Neural crest cell (in vitro differentiated cells): ENCODE measurements at places on chromosomes 2 and 18. TPM values are rescaled to one million over a fixed set of nuclear protein-coding genes. Genes with fewer than 3 reads are reported as not detected.
A peak's percentile ranks its signal among the peaks of the same experiment; 100 is the strongest.

GALNT3 gene
- 3.1 and 3.4 TPM in 2 replicates for total RNA-seq

SH3RF3 gene
- 0.70 and 0.84 TPM in 2 replicates for total RNA-seq

G6PC2 gene
- total RNA-seq = not detected in 2 replicates

DSG2 gene
- 18.4 and 19.4 TPM in 2 replicates for total RNA-seq

HADHA gene
- 124 and 125 TPM in 2 replicates for total RNA-seq

DNA sequence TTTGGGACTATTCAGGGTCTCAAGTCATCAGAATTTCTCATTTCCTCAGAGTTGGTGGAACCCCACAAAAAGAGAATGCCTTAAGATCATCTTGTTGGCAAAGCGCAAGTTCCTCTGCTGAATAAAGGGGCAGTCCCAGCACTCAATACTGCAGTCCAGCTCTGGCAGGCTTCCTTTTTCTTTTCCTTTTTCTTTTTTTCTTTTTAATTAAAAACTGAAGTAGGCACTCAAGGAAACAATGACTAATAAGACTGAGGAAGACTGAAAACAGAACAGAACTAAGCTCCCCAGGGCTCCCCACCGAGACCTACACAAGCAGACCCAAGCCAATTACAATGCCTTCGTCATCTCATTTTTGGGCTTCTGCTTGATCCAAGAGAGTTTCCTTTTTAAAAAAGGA is 82.0 kb downstream of the STK39 start:
- H3K4me3 ChIP-seq = no peak overlapping the region
- no peaks in the 10 kb centered on the region for H3K27me3 ChIP-seq
- no peak for DNase-seq
- peaks cover 20% of the 10 kb centered on the region for H3K4me1 ChIP-seq
- no peak overlapping the region for H3K27ac ChIP-seq
- H3K36me3 ChIP-seq = peaks cover 20% of the 10 kb centered on the region

- H3K27ac ChIP-seq = no peak overlapping the region
- no peaks in the 10 kb centered on the region for H3K27me3 ChIP-seq
- DNase-seq = no peak
- peaks cover 33% of the 10 kb centered on the region for H3K4me1 ChIP-seq
- H3K4me3 ChIP-seq = no peak overlapping the region
Measured at GRCh38 chr2:121479882-121480522, 50.7 kb upstream of the RNU4ATAC start.

GRCh38 chr18:60506190-60506589 is 133.6 kb upstream of the MC4R start:
- no peaks in the 10 kb centered on the region for H3K4me1 ChIP-seq
- no peaks in the 10 kb centered on the region for H3K36me3 ChIP-seq
- no peaks in the 10 kb centered on the region for H3K27me3 ChIP-seq
- no peak overlapping the region for H3K27ac ChIP-seq

DNA sequence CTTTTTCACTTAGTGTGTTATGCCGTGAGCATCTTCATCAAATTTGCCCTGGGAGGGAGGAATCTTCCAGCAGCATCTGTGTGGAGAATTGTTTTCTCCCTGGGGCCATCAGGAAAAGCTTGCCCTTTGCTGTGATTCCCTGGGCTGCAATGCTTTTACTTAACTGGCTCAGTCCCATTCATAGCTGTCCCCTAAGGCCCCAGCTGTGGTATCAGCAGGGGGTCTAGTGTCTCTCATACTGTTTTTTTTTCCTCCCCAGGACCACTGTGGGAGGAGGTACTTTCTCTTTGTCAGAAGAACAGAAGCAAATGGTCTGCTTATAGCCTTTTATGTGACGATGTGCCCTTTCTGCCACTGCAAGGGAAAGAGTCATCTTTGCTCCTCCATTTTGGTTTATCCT is 176.8 kb upstream of the CELF4 start:
- DNase-seq = peak; percentile 1
- H3K27me3 ChIP-seq = no peaks in the 10 kb centered on the region
- no peaks in the 10 kb centered on the region for H3K36me3 ChIP-seq
- peak overlapping the region; percentile 85 for H3K27ac ChIP-seq
- H3K4me3 ChIP-seq = no peak overlapping the region
- peaks cover 20% of the 10 kb centered on the region for H3K4me1 ChIP-seq

GRCh38 chr2:48482313-48482712 is 47.6 kb upstream of the STON1 start:
- peaks cover 8% of the 10 kb centered on the region for H3K36me3 ChIP-seq
- DNase-seq = no peak
- H3K27ac ChIP-seq = no peak overlapping the region
- peaks cover 14% of the 10 kb centered on the region for H3K4me1 ChIP-seq

DNA sequence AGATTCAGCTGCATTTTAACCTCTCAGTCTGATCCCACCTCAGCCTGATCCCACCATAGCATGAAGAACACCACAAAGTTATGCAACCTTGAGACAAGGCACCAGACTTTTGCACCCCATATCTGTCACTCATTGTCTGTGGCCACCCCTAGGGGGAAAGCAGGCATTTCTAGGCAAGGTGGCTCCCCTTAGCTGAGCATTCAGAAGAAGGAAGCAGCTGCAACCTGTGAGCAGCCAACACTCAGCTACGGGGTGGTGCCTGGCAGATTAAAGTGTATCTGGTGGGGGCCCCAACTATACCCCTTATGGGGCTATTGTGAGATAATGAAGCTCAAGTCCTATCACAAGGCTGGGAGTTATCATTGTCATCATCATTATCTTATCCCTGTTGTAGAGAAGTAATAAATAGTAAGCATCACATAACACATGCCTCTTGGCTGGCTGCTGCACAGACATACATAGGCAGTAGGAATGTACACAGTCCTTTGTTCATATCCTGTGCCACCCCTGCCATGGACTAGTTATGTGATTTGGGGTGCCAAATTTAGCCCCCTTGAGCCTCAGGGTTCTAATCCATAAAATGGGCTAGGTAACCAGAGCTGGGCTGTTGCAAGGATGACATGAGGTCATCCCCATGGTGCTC is 20.6 kb upstream of the TMEM163 start:
- no peaks in the 10 kb centered on the region for H3K4me1 ChIP-seq
- no peak overlapping the region for H3K27ac ChIP-seq
- peaks cover 3% of the 10 kb centered on the region for H3K27me3 ChIP-seq
- DNase-seq = no peak

DNA sequence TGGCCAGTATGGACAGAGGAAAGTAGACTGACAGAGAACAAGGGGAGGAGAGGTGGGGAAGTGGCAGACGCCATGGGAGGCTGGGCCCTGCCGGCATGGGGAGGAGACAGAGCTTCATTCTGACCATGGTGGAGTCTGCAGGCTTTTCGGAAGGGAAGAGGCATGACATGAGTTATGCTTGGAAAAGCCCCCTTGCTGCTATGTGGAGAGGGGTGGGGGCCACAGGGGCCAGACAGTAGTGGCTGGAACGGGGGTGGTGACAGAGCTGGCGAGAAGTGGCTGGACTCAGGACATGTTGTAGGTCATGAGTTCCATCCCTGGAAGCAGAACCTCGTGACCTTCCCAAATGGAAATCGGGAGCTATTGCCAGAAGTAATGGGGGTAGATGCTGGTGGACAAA is 66.7 kb upstream of the DAPL1 start:
- H3K27me3 ChIP-seq = peaks cover 95% of the 10 kb centered on the region
- H3K4me1 ChIP-seq = peaks cover 11% of the 10 kb centered on the region
- DNase-seq = no peak
- H3K4me3 ChIP-seq = no peak overlapping the region
- H3K27ac ChIP-seq = no peak overlapping the region

- no peaks in the 10 kb centered on the region for H3K27me3 ChIP-seq
- H3K36me3 ChIP-seq = no peaks in the 10 kb centered on the region
- no peak overlapping the region for H3K4me3 ChIP-seq
Measured at GRCh38 chr2:64474121-64474571, 20.2 kb downstream of the LGALSL start.

- no peaks in the 10 kb centered on the region for H3K27me3 ChIP-seq
- H3K27ac ChIP-seq = peak overlapping the region; percentile 36
- no peak overlapping the region for H3K4me3 ChIP-seq
- no peak for DNase-seq
Measured at GRCh38 chr2:190158798-190159434, 96.4 kb upstream of the MSTN start.

DNA sequence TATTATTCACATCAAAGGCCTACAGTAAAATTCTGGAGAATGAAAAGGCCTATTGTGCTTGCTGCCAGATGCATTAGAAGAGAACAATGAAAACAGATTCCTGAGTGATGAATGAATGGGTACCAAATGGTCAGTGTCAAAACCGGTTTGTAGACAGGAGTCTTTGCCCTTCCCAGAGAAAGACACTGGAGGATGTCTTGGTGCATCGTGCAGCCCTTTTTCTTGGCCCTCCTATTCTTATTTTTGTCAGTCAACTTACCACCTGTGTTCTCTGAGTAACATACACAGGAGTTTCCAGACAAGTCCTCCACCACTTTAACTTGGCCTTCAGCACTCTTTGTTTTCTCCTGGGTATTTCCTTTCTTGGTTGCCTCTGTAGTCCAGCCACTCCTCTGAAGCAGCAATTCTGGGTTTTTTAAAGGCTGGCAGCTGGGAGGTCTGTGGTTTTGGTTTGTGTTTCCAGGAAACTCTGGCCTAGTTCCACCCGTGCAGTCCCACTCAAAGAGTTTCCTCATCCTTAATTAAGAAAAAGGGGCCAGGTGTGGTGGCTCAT is 29.4 kb downstream of the PSTPIP2 start:
- no peaks in the 10 kb centered on the region for H3K27me3 ChIP-seq
- peaks cover 16% of the 10 kb centered on the region for H3K4me1 ChIP-seq
- H3K27ac ChIP-seq = no peak overlapping the region
- H3K36me3 ChIP-seq = no peaks in the 10 kb centered on the region

- H3K4me1 ChIP-seq = peaks cover 4% of the 10 kb centered on the region
- no peaks in the 10 kb centered on the region for H3K27me3 ChIP-seq
- no peak for DNase-seq
- H3K27ac ChIP-seq = no peak overlapping the region
Measured at GRCh38 chr2:62800618-62801017, 95.1 kb downstream of the EHBP1 start.

DNA sequence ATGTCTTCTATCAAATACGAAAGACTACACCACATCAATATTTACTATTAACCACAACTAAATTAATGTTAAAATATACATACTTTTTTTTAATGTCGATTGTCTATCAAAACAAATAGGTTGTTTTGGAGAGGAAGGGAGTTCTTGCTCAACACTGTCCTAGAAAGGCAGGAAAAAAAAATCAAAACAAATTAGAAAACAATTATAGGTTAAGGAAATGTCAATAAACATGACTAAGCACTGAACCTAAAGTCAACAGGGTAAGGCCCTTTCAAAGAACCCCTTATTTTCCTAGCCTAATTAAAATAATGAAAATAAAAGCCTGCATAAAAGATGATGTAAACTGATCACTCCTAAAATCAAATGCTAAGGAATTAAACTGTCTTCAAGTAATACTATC is 2.8 kb downstream of the CEP76 start:
- no peaks in the 10 kb centered on the region for H3K27me3 ChIP-seq
- no peak overlapping the region for H3K4me3 ChIP-seq
- H3K27ac ChIP-seq = no peak overlapping the region
- no peak for DNase-seq
- peaks cover 31% of the 10 kb centered on the region for H3K4me1 ChIP-seq
- peaks cover 2% of the 10 kb centered on the region for H3K36me3 ChIP-seq

- H3K36me3 ChIP-seq = peaks cover 3% of the 10 kb centered on the region
- peak overlapping the region; percentile 19 for H3K27ac ChIP-seq
- H3K27me3 ChIP-seq = no peaks in the 10 kb centered on the region
- peaks cover 6% of the 10 kb centered on the region for H3K4me1 ChIP-seq
- H3K4me3 ChIP-seq = no peak overlapping the region
Measured at GRCh38 chr18:75067996-75068645, 140.8 kb downstream of the PTGR3 start.

DNA sequence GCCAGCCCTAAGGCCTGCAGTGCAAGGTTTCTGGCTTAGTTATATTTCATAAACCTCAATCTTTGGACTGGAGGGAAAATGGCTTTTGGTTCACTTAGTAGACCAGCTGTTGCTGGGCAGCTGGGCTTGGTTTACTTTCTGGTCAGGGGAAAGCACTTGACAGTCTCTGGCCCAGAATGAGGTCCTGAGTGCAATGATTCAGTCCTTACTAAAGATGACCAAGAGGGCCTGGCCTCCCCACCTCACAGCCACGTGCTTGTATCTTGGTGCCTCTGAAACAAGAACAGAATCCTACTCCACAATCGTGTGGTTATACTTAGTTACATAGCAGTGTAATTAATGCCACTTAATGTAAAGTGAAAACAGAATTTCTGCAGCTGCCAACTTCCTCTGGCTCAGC is 325.5 kb upstream of the MEIS1 start:
- no peak for DNase-seq
- H3K4me1 ChIP-seq = peaks cover 20% of the 10 kb centered on the region
- H3K27me3 ChIP-seq = no peaks in the 10 kb centered on the region
- H3K27ac ChIP-seq = no peak overlapping the region
- H3K36me3 ChIP-seq = no peaks in the 10 kb centered on the region

- DNase-seq = no peak
- no peaks in the 10 kb centered on the region for H3K4me1 ChIP-seq
- no peak overlapping the region for H3K4me3 ChIP-seq
- no peaks in the 10 kb centered on the region for H3K27me3 ChIP-seq
- H3K36me3 ChIP-seq = no peaks in the 10 kb centered on the region
Measured at GRCh38 chr2:138960191-138960590, 180.0 kb upstream of the NXPH2 start.

DNA sequence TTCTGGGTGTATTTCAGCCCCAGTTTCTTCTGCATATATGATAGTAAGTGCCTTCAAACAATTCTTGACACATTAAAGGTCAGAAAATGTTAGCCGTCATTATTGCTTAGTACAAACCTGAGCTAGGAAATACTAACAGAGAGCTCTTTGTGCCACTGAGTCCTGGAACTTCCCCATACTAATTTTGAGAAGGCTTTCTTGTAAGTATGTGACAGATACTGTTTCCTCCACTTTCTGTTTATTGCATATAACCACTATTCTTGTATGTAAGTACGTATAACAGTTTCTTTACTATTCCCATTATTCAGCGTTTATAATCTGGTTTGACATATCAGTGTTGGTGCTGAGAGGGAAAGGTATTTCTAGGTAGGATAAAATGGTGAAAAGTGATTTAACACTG is 9.8 kb downstream of the PPP1CB start:
- H3K4me1 ChIP-seq = peaks cover 42% of the 10 kb centered on the region
- no peak overlapping the region for H3K4me3 ChIP-seq
- H3K27me3 ChIP-seq = no peaks in the 10 kb centered on the region
- DNase-seq = no peak
- no peaks in the 10 kb centered on the region for H3K36me3 ChIP-seq
- H3K27ac ChIP-seq = no peak overlapping the region

DNA sequence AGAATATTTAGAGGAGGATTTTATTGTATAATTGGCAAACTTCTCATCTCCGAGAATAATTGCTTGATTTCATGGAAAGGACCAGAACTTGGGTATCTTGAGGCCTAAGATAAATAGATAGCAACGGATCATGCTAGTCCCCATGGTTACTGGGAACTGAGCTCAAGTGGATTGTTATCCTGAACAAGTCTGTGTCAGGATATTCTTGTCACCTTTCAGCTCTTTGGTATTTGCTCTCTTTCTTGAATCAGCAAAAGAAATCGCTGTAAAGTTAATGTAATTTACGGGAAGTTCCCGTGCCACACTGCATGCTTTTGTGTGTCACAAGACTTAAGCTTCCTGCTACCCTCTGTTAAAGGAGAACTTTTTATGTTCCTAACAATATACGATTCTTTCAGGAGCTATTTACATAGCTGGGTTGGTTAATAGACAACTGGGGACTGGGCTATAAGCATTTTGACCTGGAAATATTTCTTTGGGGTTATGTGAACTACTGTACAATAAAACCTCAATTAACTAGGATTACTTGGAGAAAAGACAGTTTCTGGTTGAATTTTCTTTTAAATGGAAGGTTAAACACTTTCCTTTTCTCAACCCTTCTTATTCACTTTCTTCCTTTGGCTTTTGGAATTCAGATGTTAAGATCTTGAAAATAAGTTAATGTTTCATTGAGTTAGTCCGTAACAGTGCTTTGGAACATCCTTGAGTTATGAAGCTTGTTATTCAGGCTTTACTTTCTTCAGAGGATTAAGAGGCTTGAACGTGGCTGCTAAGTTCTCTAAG is 151.2 kb downstream of the FMNL2 start:
- peak overlapping the region; percentile 5 for H3K4me3 ChIP-seq
- H3K27ac ChIP-seq = peak overlapping the region; percentile 20
- DNase-seq = no peak
- no peaks in the 10 kb centered on the region for H3K36me3 ChIP-seq
